ENCODE measurements at places on chromosomes 6 and 20.

GRCh38 chr6:135030532-135031178, 24.0 kb downstream of the HBS1L start:
- no peak for DNase-seq

DNA sequence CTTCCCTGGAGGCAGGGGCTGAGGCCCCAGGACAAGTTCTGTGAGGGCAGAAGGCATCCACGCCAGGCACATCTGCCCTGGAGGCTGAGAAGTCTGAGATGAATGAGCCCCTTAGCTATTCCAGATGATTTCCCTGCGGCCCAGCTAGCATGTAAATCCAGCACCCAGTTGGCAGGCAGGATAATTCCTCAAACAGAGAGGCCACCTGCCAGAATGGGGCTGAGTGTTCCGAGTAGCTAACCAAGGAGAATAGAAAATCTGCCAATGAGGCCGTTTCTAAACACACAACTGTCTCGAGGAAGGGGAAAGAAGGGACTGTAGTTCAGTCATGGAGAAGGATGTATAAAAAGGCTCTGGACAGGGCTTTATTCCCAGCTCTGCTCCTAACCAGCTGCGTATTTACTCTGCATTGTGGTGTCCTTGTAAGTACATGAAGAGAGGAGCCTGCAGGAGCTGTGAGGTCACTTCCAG, 211.4 kb upstream of the CDYL start:
- no peak for DNase-seq

- DNase-seq = peak; percentile 53
These were observed 1.1 kb downstream of the JAG1 start for GRCh38 chr20:10672624-10673127.

DNA sequence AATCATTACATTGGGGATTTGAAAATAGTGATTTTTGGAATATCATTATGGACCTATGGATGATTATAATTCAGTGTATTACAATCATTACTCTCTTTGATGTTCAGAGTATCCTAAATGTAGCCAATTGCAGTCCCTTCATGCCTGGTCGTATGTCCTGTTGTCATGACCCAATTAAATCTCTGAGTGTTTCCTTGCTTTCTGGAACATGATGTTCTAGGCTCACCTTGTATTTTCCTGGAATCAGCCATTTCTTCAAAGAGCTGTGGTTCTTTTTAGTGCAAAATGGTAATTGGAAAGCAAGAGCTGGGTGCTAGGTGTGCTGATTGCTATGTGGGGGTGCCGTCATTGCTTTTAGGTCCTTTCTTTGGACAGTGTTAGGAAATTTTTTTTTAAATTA, 100.7 kb upstream of the RNF24 start:
- DNase-seq = no peak

GRCh38 chr6:29813809-29814208, 13.8 kb upstream of the HLA-G start:
- peak; percentile 86 for DNase-seq

GRCh38 chr6:124822721-124823120, 139.5 kb upstream of the RNF217 start:
- no peak for DNase-seq

DNA sequence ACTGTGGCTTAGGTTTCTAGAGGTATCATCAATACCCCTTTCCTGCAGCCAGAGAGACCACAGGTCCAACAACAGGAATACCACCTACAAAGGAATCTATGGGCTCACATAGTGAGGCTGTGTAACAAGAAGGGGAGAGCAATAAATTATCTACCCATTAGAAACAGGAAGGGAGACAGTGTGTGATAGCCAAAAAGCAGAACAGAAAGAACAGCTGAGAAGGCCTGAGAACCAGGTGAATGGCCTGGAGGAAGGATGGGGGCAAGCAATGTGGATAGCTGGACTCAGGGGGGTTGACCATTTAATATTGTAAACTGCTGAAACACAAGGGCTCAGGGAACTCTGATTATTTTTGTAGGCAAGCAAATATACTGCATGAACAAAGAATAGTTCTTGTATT, 628.2 kb downstream of the COL12A1 start:
- no peak for DNase-seq

DNA sequence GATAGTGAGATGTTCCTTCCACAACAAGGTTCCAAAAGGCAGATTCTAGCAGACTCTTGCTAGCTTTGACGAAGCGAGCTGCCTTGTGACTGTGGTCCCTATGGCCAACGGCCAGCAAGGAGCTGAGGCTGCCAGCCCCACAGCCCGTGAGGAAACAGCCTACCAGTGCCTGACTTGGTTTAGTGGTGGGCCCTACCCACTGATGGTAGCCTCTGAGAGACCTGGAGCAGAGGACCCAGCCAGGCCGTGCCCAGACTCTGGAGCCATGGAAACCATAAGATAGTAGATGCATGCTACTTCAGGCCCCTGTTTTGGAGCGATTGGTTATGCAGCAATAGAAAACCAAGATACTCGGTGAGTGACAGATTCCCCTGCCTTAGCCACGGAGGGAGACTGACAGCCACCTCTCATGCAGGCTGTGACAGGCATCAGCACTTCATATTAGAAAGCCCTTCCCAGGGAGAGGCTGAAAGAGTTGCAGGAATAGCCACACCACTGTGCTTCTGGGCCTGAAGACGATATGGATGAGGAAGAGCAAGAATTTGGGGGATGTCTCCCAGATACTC, 19.2 kb downstream of the PSMG4 start:
- no peak for DNase-seq

- DNase-seq = peak; percentile 80
These were observed 31.5 kb downstream of the TRAF3IP2 start for GRCh38 chr6:111573892-111574797.

DNA sequence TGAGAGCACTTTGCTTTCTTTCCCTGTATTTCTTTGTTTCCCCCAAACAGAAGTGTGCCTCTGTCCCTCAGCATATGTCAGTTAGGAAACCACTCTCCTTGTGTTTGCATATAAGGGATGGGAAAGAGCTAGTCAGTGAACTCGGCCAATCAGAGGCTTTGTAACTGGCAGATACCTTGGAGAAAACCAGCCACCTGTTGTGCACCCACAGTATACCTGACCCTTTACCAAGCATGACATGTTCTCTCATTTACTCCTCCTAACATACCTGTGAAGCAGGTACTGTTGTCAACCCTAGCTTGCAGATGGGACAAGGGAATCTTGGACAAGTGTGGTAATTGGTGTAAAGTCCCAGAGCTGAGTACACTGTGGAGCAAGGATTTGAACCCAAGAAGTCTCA, 96.1 kb upstream of the FAM8A1 start:
- DNase-seq = no peak

GRCh38 chr6:31096656-31097055, 15.7 kb downstream of the C6orf15 start:
- DNase-seq = no peak

GRCh38 chr20:22836211-22836610, 198.9 kb upstream of the SSTR4 start:
- DNase-seq = peak; percentile 35

GRCh38 chr20:3165473-3166337, 6.0 kb upstream of the FASTKD5 start:
- no peak for DNase-seq

- peak; percentile 91 for DNase-seq
These were observed 13.6 kb upstream of the CALHM6 start for GRCh38 chr6:116447496-116448011.

DNA sequence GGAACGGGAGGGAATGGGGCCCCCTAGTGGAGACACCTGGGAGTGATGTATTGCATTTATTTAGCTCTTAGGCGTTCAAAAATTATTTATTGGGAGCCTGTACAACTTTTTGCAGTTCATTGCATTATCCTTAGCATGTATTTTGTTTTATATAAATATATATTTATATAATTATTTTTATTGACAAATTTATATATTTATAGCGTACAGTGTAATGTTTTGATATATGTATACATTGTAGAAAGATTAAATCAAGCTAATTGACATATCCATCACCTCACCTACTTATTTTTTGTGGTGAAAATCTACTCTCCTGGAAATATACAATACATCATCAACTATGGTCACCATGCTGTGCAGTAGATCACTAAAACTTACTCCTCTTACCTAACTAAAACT, 975 bp downstream of the SIRT5 start:
- no peak for DNase-seq

GRCh38 chr20:29741594-29741893, 1515.9 kb upstream of the DEFB115 start:
- no peak for DNase-seq

DNA sequence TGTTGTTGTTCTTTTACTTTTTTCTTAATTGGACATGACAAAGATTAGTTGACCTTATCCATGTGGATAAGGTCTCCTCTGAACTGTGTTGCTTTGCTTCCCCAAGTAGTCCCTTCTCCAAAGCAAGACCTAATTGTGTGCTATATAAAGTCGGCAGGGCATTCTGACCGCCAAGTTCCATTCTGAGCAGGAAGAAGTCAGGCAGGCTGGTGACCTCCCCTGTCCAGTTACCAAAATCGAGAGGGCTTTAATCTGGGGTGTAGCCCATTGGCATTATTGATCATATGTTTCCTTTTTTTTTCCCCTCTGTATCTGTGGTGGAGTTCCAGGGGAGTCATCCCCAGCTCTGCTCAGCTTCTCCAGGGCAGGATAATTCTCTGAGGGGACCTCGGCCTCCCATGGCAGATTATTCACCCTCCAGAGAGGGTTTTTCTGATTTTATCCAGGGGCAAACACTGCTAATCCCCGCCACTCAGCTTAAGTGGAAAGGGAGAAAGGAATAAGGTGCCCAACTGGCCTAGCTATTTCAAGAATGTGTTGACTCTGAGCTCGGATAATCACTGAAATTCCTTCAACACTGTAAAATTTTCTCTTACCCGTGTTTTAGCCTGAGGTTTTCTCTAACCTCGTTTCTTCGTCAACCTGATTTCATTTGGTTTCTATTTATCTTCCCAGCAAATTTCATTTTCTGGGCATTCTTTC, 71.8 kb upstream of the L3MBTL3 start:
- DNase-seq = no peak

- no peak for DNase-seq
These were observed 523.7 kb upstream of the SLC35B3 start for GRCh38 chr6:8958894-8959511.

- no peak for DNase-seq
These were observed 34.7 kb upstream of the SYNJ2 start for GRCh38 chr6:157946865-157947532.

- no peak for DNase-seq
These were observed 71.9 kb upstream of the TOP1 start for GRCh38 chr20:40956542-40957264.

- no peak for DNase-seq
These were observed 33.1 kb upstream of the HINT3 start for GRCh38 chr6:125923366-125923877.

- peak; percentile 37 for DNase-seq
These were observed 149.9 kb downstream of the IBTK start for GRCh38 chr6:82097676-82098075.

GRCh38 chr6:156791320-156791850, 14.2 kb downstream of the ARID1B start:
- DNase-seq = peak; percentile 67

DNA sequence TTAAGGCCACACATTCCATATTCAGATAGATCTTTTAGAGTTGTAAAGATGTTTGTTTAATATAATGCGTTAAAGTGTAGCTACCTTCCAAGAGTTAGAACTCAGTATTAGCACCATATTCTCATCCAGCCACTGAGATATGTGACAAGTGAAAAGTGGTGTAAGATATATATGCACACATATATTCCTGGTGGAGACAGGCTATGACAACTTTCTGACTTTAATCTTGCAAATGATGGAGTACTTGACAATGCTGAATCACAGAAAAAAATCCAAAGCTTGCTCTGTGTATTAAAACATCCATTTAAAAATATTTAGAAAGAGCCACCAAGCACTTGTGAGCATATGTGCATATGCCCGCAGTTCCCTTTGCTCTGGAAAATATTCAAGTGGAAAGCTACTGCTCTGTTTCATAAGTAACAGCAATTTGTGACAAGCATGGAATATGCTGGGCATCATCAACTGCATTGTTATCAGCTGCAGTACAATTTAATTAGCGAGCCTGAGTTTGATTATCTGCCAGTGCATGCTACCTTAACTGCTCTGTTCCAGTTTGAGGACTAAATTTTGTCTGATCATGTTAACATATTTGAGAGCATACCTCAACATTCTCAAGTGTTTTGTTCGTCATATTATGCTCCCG, 64.8 kb downstream of the VIP start:
- DNase-seq = no peak

GRCh38 chr20:60482221-60483008, 524.2 kb downstream of the CDH26 start:
- no peak for DNase-seq

GRCh38 chr6:159249128-159249527, 79.9 kb downstream of the FNDC1 start:
- no peak for DNase-seq

GRCh38 chr20:56428410-56428809, 16.4 kb downstream of the CASS4 start:
- no peak for DNase-seq

DNA sequence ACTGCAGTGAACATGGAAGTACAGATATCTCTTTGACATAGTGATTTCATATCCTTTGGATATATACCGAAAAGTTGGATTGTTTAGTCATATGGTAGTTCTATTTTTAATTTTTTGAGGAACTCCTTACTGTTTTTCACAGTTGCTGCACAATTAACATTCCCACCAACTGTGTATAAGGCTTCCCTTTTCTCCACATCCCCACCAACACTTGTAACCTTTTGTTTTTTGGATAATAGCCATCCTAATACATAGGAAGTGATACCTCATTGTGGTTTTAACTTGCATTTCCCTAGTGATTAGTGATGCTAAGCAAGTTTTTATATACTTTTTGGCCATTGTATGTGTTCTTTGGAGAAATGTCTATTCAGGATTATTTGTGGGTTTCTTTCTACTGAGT, 45.1 kb upstream of the TENT5A start:
- no peak for DNase-seq

- DNase-seq = no peak
These were observed 43.8 kb upstream of the DSE start for GRCh38 chr6:116326996-116327395.

- no peak for DNase-seq
These were observed 133.5 kb upstream of the CLDN20 start for GRCh38 chr6:155130161-155130853.

GRCh38 chr6:108432792-108433191, 127.9 kb upstream of the FOXO3 start:
- DNase-seq = no peak

DNA sequence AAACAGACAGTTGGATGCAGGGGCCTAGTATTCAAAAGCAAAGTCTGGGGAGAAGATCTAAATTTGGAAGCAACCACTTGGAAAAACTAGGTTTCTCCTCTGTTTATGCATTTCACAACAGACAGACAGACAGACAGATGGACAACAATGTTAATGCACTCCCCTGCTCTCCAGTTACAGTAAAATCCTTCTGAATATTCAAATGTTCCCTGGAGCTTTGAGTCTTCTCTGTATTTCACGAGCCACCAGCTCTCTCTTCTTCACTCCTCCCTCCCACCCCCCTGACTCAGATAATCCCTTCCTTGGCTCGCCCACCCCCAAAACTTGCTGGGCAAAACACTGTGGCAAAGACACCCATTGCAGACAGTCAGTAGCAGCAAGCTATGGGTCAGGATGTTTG, 129.3 kb upstream of the TOP1 start:
- no peak for DNase-seq
